Non-pigmented ciliary epithelial cell (primary cell): ENCODE measurements at places on chromosomes 3 and 15.

- DNase-seq = no peak
These were observed 50.2 kb downstream of the ADAMTS7 start for GRCh38 chr15:78761020-78761419.

GRCh38 chr3:165883863-165884478 is 46.7 kb upstream of the BCHE start:
- DNase-seq = no peak

GRCh38 chr3:55489798-55490132 is 2.7 kb upstream of the WNT5A start:
- no peak for DNase-seq

- DNase-seq = no peak
These were observed 38.9 kb downstream of the CPNE4 start for GRCh38 chr3:131995891-131996290.

DNA sequence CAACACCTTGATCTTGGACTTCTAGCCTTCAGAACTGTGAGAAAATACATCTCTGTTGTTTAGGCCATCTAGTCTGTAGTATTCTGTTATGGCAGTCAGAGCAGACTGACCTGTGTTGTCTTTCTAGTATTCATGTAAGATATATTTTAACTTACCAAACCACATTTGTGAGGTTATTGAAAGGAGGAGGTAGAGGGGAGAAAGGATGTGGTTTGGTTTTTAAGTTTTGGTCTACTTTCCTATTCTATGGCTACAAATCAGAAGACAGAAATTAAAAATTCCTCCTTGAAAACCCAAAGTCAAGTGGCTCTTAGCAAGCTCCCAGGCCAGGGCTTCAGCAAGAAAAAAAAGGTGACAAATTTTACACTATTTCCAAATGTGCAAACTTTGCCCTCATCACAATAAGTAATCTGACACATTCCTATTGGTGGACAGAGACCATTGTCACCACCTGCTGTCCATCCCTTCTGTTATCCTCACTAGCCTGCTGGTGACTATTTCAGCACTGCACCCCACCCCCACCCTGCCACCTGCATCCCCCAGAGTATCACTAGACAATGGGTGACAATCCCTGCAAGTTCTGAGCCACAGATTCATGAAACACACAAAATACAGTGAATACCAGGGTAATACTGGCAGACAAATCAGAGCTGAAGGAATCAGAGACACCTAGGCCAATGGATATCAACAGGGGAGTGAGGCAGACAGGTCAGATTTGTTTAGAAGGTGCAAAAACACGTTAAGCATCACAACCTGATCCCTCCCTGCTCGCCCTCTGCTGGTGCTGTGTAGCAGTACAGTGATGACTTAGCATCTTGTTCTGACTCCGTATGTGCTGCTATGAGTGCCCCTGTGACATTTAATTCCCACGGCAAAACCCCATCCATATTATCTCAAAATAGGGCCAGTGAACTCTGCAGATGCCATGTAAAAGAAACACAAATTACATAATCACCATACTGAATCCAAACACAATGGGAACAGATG is 79.0 kb upstream of the DCLK3 start:
- no peak for DNase-seq

- no peak for DNase-seq
These were observed 104.3 kb upstream of the RNU6-1 start for GRCh38 chr15:67944010-67944641.

GRCh38 chr3:33006571-33007286 is 55.3 kb downstream of the CCR4 start:
- no peak for DNase-seq

DNA sequence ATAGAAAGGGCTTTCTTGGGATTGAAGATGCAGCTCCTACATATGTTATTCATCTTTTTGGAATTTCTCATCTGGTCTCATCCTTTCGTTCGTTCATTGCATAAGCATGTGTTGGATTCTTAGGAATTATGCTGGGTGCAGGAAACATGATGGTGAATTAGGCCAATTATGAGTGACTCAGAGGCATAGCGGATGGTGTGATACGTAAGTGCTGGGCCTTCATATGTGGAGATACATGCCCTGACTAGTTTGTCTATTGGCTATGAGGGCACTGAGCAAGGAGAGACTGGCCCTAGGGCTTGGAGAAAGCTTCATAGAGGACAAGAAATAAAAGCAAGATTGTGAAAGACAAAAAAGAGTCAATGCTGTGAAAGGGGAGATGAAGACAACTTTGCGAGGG is 235.1 kb downstream of the MYRIP start:
- peak; percentile 79 for DNase-seq

DNA sequence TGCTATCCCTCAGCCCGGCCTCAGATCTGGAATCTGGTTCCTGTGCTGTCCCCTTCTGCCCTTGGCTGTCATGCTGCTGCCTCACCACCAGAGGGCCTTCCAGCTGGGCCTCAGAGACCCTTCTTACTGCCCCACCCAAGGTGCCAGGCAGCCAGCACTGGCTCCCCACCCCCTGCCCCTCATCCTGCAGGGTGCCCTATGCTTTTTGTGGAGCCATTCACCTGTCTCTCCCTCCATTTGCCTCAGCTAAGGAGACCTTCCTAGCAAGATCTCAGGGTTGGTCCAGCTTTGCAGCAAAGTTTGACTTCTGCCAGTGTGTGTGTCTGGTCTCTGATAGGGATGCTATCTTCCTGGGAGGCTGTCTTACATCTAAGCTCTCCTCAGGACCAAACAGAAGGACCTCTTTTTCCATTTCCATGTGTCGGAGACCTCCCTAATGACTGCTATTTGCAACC is 1.9 kb upstream of the VWA5B2 start:
- DNase-seq = no peak

DNA sequence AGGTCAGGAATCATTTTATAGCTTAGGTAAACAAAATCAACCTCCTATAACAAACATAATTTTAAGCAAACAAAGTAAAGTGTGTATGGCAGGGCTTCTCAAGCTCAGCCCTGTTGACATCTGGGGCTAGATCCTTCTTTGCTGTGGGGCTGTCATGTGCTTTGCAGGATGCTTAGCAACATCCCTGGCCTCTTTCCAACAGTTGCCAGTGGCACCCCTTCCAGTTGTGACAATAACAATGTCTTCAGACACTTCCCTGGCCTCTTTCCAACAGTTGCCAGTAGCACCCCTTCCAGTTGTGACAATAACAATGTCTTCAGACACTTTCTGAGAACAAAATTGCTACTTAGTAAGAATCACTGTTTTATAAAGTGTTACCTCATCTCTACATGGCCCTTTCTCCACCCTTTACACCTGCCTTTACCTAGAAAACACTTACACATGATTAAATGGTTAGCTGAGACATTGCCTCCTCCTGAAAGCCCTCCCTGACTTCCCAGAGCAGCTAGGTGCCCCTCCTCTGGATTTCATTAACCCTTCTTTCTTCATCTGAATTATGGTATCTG is 194.0 kb upstream of the LMCD1 start:
- no peak for DNase-seq

DNA sequence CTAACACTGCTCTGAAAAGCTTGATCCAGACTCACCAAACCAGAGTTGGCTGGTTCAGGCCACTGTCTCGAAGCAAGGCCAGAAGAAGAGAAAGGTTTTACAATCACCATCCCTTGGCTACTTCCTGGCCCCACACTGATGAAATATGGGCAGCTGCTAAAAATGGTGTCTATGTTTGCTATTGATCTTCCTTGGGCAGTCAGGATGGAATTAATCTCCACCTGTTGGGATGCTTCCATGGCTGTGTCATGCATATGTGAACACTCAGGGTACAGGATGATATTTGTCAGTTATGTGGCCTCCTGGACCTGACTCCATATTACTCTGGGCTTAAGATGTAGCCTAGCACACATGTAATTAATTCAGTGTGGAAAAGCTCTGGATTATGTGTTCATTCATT is 61.9 kb downstream of the FRMD4B start:
- no peak for DNase-seq

GRCh38 chr15:90708516-90708915 is 8.6 kb upstream of the BLM start:
- DNase-seq = no peak

- DNase-seq = no peak
These were observed 54.4 kb downstream of the EIF3J start for GRCh38 chr15:44591326-44591725.

GRCh38 chr3:50418850-50419249 is 59.5 kb upstream of the TMEM115 start:
- peak; percentile 13 for DNase-seq

DNA sequence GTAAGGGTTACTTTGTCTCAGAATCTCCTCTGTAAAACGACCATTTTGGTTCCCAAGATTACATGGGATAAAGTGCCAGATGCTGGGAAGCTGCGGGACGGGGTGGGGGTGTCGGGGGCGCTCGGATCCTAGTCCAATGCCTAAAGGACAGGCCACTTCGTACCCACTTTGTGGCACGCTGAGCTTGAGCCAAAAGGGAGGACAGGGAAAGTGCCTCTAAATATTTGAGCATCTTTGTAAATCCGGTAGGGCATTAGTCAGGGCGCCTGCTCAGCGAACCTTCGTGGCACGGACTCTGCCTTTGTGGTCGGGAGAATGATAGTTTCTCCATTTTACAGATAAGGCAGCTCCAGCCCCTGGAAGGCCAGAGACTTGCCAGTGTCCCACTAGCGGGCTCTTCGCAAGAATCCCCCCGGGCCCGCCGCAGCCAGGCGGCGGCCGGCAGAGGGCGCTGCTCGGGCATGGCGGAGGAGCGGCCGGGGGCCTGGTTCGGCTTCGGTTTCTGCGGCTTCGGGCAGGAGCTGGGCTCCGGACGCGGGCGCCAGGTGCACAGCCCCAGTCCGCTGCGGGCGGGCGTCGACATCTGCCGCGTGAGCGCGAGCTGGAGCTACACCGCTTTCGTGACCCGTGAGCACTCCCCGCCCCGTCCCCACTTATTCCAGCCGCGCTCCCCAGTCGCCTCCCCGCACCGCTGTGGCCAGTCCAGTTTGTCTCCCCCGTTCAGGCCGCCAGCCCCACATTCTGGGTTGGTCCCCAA is 1.8 kb downstream of the RCCD1 start:
- no peak for DNase-seq

DNA sequence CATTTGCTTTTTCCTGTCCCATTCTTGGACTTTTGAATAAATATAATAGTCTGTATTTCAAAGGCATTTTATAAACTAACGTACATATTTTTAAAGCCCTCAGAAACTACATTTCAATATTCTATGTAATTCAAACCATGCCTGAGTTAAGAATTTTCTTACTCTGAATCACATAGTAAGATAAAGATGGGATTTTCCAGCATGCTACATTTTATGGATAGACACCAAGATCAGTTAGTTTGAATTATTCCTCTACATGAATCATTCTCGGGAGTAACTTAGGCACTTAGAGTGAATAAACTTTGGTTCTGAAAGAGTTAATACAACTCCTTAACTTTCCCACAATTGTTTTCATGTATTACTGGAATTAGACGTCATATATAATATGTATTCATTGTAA is 713.3 kb upstream of the CBLB start:
- no peak for DNase-seq

- DNase-seq = no peak
These were observed 23.6 kb downstream of the PTX3 start for GRCh38 chr3:157460253-157460652.

- DNase-seq = no peak
These were observed 130.3 kb upstream of the CDIN1 start for GRCh38 chr15:36449084-36449661.

- no peak for DNase-seq
These were observed 156.4 kb upstream of the PPP2R3A start for GRCh38 chr3:135809021-135809634.

GRCh38 chr3:177481329-177481728 is 284.0 kb upstream of the TBL1XR1 start:
- no peak for DNase-seq

DNA sequence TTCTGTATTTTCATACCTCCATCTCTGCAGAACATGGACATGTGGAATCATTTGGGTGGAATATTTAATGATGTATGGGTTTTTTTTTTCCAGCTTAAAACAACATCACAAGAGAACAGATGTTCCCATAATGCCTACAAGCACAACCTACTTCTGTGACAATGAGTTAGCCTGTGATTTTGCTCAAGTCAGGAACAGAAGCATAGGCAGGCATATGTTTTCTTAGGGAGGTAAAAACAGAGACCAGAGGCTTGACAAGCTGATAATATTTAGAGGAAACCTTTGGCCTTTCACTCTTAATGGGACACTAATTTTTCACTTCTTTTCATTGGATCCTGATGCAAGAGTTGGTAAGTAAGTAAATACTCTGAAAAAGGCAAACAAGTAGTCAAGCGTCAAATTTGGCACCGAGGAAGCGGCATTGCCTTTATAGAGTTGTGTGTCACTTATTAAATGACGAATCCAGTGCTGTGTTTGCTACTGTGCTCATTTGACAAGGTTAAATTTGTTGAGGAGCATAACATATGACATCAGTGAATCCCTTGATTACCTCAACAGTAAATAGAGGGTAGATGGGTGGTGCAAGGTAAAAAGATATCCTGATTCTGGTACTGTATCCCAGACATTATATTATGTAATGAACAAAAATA is 66.7 kb upstream of the RBMS3 start:
- no peak for DNase-seq

DNA sequence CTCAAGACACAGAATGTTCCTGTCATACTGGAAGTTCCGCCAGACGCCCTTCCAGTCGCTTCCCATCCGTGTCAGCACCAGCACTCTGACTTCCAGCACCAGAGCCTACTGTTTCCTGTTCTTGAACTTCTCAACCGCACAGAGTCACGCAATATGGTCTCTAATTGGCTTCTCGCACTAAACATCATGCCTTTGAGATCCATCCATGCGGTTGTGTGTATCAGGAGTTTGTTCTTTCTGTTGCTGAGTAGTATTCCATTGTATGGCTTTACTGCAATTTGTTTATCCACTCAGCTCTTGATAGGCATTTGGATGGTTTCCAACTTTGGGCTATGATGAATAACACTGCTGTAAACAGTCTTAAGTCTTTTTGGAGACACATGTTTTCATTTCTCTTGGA is 112.1 kb downstream of the LRRK1 start:
- DNase-seq = no peak

DNA sequence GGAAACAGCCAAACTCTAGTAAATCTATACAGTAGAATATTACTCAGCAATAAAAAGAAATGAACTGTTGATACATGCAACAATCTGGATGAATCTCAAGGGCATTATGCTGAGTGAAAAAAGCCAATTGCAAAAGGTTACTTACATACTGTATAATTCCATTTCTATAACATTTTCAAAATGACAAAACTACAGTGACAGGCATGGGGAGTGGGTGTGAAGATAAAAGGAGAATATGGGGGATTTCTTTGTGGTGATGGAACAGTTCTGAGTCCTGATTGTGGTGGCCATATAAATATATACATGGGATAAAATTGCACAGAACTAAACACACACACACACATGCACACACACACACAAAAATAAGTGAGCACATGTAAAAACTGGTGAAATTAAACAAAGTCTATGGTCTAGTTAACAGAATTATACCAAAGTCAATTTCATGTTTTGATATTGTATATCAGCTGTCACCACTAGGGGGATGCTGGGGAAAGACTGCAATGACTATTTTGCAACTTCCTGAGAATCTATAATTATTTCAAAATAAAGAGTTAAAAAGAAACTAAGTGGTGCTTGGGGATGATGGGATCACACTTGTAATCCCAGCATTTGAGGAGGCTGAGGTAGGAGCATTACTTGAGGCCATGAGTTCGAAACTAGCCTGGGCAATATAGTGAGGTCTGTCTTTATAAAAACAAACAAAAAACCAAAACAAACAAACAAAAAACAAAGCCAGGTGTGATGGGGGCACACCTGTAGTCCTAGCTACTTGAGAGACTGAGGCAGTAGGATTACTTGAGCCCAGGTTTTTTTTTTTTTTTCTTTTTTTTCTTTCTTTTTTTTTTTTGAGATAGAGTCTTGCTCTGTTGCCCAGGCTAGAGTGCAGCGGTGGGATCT is 66.0 kb downstream of the SPTSSB start:
- DNase-seq = no peak

GRCh38 chr3:38562467-38562925 is 66.4 kb downstream of the EXOG start:
- DNase-seq = no peak
